ENCODE measurements at places on chromosomes 1 and 21.

- DNase-seq, result no peak
Measured at GRCh38 chr1:179708434-179709195, 34.5 kb upstream of the FAM163A start.

DNA sequence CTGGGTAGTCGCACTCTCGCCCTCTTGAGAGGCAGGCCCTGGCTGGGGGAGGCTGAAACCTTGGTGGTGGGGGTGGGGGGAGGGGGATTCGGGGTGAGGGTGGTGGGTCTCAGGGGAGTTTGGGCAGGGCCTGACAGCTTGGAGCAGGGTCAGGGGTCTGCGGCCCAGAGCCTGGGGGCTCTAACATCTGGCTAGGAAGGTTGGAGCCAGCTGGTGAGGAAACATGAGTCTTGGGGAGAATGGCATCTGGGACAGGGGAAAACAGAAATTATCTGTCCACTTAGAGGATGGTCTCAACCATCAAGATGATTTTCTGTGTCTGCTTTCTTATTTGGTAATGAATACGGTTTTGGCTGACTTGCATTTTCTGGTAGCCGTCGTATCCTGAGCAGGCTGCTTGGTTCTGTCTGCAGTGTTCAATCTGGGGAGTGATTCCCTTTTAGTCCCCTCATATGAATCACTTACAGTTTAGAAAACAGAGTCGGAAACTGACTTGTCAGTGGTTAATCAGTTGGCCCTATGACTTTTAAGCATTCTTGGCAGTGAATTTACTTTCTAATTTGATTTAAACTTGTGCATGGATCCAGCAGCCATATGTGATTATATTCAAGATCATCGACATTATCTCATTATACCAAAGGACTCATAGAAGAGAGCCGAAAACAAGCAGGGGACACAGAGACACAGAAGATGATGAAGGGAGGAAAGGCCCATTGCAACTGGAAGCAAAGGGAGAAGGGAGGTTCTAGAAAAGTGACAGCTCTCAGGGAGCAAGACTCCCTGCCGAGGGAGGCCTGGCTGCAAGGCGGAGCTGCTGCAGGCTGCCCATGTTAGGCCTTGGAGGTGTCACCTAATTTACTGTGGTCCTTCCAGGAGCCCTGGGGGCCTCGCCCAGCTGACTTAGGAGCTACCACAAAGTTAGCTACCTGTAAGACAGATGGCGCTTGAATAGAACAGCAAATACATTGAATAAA is 237.6 kb downstream of the SDCCAG8 start:
- no peak for DNase-seq

DNA sequence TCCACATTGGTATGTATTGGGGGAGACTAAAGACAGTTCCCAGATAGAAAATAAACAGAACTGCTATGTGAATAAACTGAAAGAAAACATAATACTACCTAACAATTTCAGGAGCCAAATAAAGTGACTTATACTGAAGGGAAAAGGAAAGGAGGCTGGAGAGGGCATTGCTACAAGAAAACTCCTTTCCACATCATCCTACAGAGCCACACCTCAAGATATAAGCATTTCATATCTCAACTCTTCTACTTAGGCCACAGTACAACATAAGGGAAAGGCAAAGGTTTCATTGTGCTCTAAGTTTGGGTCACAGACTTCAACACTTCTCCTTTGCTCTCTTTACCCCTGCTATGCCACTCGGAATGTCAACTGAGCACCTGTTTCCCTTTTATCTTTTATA is 54.9 kb downstream of the ST7L start:
- no peak for DNase-seq

GRCh38 chr1:39103328-39104157 is 77.4 kb downstream of the NDUFS5 start:
- no peak for DNase-seq

DNA sequence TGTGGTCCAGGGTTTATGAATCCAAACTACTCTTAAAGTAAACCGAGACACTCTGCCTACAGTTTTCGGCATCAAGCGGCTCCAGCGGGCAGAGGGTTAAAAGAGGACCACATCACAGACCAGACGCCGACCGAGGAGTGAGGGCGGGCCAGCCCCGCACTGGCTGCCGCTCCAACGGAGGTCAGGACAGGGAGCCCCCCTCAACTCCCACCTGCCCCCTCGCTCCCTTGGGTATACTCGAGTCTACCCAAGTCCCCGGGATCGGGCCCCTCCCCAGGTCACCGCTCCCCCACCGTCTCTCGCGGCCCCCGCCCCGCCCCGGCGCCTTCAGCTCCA is 312 bp downstream of the ARNT start:
- no peak for DNase-seq

- no peak for DNase-seq
Measured at GRCh38 chr1:19602486-19602885, 41.6 kb upstream of the NBL1 start.

DNA sequence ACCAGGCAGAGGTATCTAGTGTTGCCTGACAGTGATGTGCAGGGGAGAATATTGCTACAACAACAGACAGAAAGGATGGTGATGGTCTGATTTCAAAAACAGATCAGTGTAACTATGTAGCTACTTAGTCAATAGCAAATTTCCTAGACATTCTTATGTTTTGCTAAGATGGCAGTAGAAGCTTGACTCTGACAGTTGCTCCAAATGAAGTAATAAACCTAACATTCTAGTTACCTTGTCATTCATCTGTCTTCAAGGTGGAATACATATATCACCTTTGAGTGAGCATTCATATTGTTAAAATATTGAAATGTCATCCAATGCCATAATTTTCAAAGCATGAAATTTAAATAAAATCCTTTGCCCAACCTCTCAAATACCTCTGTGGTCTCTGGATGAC is 617.4 kb downstream of the USP25 start:
- DNase-seq, result no peak

GRCh38 chr1:203317429-203318228 is 12.3 kb downstream of the BTG2 start:
- no peak for DNase-seq

GRCh38 chr1:194903524-194903923 is 1704.7 kb downstream of the KCNT2 start:
- no peak for DNase-seq

GRCh38 chr21:42150474-42151085 is 68.4 kb upstream of the ABCG1 start:
- DNase-seq, result no peak

DNA sequence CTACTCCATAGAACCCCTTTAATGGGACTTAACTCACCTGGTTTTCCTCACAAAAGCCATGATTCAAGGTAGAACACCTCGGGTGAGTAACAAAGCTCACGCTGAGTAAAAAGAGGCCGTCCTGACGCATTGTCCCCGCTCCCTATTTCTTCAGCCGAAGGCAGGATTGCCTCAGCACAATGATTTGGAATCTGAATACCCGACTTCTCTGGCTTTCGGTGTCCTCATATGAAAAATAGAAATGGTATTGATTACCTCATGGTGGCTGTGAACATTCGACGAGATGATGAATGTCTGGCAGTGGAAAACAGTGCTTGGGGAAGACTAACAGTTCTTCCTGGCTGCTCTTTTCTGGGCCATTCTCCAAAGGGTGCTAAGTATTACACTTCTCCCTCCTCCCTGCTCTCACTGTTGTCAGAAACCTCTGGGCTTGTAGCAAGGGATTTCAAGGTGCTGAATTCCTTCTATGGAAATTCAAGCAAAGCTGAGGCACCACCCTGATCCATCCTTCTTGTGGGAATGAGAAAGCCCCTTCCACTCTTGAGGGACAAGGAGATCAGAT is 148.3 kb downstream of the C1orf94 start:
- DNase-seq, result no peak

- DNase-seq, result no peak
Measured at GRCh38 chr21:29641001-29641634, 298.7 kb downstream of the GRIK1 start.

DNA sequence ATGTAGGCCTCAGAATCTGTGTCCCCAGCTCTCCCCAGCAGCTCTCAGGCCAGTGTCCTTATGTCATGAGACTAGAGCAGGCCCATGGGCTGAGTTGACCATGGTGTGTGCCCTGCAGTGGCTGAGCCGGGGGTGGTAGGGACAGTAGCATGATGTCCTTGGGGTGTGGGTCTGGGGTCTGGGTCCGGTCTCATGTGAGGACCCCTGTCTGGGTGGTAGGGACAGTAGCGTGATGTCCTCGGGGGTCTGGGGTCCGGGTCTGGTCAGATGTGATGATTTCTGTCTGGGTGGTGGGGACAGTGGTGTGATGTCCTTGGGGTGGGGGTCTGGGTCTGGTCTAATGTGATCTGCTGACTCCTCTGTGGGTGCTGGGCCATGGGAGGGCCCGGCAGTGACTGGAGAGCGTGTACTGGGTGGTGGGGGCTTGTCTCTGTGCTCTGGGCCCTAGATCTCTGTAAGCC is 64.5 kb downstream of the OBSCN start:
- DNase-seq, result no peak

DNA sequence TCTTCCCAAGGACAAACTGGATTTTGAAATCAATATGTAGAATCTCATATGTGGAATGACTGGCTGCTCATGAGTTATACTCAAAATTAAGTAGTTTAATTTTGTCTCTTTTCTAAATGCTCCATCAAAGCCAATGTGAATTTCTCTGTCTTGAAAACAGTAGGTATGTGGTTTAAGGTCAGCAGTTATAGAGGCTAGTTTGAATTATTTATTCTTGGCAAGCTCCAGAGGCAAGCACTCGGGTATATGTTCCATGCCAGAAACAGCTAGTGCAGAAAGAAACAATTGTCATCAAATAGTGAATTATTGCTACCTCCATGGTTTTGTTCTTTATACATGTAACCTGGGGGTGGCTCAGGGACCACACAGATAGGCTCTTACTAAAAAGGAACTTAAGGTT is 63.5 kb downstream of the LRIG2 start:
- no peak for DNase-seq

GRCh38 chr1:19467199-19468187 is 17.8 kb downstream of the CAPZB start:
- DNase-seq, result no peak

DNA sequence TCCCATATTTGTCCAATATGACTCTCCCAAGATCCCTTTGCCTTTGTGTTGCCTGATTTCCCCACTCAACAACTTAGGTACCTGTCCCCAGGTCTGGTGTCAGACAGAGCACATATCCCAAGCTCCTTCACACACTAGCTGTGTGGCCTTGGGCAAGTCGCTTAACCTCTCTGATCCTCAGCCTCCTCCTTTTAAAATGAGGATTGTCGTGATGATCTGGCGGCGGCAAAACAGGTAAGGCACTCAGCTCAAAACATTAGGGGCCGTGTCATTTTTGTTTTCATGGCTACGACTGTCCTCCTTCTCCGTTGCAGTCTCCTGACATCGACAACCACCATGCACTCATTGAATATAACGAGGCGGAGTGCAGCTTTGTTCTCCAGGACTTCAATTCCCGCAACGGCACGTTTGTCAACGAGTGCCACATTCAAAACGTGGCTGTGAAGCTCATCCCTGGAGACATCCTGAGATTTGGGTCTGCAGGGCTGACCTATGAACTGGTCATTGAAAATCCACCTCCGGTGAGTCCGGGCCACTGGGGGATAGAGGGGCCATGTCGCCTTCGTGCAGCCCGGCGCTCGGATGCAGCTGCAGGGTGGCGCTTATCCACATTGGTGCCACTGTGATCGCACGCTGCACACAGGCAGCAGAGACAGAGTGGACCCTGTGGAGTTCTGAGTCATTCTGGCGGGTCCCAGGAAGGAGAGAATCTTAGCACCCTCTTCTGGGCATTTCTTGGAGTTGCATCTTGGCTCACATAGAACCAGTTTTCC is 25.2 kb downstream of the FHAD1 start:
- peak; percentile 40 for DNase-seq

DNA sequence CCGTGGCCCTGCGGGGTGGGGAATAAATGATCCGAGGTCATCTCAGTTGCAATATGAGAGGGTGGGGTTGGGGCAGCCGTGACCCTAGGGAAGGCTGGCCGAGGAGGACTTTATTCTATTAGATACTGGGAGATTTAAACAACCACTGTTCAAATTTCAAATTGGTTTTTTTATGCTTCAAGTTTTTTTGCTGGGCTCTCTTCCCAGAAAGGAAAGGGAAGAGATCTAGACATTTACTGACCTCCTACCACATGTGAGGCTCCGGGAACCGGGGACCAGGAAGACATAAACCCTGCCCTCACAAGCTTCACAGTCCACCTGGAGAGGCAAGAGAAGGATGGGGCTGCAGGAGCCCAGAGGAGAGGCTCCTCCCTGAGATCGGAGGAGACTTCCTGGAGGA is 207.3 kb downstream of the FOXD2 start:
- DNase-seq, result no peak

DNA sequence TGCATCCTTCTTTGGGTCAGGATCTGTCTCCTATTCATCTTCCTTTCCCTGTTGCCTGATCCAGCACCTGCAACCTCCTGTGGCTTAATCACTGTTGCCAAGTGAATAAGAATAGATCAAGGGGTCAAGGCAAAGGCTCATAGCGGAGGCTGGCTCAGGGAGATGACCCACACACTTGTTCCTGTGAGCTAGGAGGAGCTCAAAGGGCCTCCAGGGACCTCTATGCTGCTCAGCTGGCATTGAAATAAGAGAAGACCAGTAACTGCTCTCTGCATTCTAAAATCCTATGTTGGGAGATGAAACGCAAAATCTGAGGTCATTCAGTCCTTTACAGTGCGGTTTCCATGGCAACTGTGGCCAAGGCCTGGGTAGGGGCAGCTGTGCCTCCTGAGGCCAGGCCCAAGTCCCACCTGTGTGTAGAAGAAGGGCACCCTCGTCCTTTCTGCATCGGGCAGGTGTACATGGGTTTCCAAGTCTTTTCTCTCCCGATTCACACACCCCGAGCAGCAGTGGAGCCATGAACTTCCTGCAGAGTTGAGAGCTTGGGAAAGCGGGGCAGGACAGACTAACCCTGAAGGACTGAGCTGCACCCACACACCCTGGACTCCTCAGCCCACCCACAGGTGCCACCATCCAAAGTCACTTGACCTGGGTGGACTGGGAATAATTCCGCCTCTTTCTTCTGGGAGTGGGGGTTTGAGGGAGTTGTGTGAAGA is 27.8 kb upstream of the STUM start:
- DNase-seq, result no peak

DNA sequence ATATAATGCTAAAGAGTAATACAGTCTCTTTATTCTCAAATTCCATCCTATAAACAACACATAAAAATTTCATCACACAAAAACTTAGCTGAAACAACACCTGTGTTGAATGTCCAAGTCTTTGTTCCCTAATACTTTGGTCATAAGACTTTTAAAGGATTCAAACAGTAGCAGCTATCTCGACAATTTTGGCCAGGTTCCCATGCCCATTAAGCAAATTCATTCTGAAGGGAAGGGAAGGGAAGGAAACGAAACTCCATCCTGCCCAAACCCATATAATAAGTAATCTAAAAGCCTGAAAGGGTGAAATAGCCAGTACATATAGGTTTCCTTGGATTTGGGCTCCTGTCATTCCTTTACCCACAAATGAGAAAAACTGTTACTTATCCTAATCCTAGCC is 7.5 kb downstream of the IVNS1ABP start:
- DNase-seq, result no peak

- DNase-seq, result no peak
Measured at GRCh38 chr1:60678391-60678790, 404.0 kb upstream of the NFIA start.
